Activated T-helper 1 cell treated with Interleukin-2 at 50 U/mL for 16 hours (primary cell): ENCODE measurements at places on chromosomes 3 and 15.

DNA sequence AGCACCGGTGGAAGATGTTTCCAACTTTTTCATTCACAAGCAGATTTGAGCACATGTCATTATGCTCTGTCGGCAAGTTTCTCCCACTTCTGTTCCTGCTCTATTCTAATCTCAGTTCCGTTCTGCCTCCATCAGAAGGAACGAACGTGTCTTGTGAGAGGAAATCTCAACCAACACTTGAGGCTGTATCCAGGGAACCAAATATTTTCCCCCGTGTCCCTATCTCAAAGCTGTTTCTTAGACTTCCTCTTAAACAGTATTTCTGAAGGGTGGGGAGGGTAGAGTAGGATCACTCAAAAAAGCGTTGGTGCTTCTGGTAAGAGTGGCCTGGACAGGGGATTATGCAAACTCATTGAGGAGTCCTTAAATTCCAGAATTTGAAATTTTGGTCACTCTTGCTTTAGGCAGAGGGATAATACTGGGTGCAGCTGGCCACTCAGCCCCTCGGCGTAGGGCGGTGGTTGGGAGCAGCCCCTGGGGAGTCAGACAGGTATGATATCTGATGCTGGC is 54.9 kb downstream of the FRMD4B start:
- DNase-seq = no peak

GRCh38 chr3:69675786-69676530 is 63.3 kb upstream of the MITF start:
- DNase-seq = no peak

DNA sequence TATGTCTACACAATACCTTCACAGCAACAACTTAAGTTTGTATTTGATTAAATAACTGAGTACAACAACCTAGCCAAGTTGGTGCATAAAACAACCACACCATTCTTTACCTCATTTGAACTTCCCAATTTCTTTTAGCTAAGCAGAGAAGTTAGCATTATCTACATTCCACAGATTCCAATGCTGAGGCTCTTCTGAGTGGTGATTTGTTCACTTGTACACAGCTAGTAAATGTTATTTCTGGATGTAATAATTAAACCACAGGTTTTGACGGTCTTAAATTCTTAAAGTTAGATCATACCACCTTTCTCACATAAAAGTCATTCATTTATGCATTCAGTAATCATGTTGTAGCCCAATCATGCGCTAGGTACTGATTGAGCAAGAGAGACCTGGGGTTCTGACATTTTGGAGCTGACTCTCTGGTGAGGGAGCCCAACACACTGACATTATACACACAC is 102.5 kb downstream of the SST start:
- no peak for DNase-seq

DNA sequence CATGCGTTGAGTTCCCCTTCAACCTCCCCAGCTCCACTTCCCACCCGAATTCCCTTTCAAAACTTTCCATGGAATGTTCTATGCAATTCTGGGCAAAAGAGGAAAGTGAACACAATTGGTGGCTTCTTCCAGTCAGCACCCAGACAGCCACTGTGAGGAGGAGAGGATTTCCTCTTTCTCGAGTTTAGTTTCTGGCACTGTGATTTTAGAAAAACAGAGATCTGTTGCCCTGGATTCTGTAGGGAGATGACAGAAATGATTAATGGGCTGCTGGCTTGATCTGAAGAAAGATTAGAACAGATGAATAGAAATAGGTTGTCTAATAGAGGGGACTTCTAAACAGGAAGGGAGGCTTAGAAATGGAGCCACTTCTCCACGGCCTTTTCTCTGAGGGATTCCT is 172.0 kb downstream of the MCTP2 start:
- no peak for DNase-seq

DNA sequence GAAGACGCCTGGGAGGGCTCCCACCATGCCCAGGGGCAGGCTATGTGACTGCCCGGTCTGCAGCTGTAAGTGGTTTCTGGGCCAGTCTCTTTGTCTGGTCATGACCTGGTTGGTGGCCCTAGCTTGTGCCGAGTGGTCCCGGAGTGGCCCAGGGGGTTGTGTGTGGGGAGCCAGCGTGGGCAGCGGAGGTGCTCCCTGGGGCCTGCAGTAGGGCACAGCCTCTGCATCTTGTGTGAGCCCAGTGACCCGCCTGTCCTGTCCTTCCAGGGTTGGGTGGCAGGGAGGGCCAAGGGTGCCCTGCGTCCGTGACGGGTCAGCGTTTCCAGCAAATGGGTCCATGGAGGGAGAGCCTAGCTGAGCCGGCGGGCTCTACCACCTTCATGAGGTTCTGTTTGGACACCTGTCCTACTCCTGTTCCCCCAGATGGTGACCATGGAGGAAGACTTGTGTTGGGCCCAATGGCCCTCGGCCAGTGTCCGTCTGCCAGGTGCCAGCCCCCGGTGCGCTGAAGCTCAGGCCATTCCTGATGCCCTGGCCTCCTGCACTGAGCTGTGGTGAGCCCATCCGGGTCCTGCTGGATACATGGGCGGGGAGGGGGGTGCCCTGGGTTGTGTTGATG is 215.4 kb downstream of the SNRPN start:
- DNase-seq = no peak

GRCh38 chr15:25238126-25238525 is 200.7 kb downstream of the UBE3A start:
- no peak for DNase-seq

DNA sequence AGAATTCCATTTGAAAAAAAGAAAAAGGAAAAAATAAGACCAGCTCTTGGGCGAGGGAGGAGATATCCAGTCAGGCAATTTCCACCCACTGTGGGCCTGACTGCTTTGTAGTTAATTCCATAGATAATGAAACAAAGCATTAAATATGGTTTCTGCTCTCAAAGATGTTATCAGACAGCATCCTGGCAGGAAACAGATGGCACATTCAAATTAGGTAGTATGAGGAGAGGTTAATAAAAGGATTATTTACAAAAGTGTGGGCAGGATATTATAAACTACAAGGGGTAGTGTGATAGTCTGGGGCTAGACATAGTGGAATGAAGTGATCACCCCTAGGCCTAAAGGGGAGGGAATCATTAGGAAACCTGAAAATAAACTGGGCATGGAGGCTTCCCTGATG is 193.2 kb downstream of the CLSTN2 start:
- DNase-seq = no peak
